Ureter (tissue), 1 donor: ENCODE measurements at places on chromosomes 3 and 15. TPM values are rescaled to one million over a fixed set of nuclear protein-coding genes. Genes with fewer than 3 reads are reported as not detected.

Gene TIGIT
- 0.78 TPM for total RNA-seq

GRCh38 chr3:126945171-126945721 is 37.7 kb upstream of the PLXNA1 start:
- no peak for DNase-seq

- DNase-seq = peak; percentile 37
Observed at GRCh38 chr3:46708401-46709156, 7.4 kb downstream of the TMIE start.

DNA sequence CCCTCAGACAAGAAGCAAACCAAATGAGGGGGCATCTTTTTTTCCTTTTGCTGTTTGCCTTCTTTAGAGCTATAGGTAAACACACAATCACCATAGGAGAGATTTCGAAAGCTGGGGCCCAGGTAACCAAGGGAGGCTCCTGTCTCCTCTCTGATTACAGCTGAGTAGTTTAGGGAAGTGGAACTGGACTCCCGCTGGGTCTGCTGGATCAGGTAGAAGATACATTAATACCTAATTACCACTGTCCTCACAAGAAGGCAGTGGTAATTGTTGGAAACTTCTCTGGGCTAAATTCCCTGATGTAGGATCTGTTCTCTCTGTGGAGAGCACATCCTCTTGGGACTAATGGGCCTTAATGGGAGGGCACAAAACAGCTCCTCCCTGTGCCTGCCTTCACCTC is 32.7 kb downstream of the HDC start:
- no peak for DNase-seq

GRCh38 chr3:14862661-14863230 is 44.0 kb downstream of the FGD5 start:
- DNase-seq = no peak

DNA sequence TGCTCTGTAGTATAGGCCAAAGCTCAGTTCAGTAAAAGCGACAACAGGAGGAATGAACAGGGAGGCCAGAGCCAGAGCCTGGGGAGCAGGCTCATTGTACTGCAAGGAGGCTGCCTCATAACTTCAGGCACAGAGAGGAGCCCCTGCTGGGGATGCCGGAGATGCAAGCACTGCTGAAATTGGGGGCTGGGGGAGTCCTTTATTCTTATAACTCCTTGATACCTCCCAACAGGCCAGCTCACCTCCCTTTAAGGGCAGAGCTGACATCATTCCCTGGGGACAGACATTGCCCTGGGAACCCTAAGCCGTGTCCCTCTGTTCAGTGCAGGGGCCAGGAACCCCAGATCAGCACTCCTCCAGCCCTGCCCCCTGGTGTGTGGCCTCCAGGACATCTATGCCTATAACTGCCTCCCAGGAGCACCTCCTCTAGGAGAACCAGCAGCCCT is 83.8 kb upstream of the MRPS22 start:
- DNase-seq = peak; percentile 17

DNA sequence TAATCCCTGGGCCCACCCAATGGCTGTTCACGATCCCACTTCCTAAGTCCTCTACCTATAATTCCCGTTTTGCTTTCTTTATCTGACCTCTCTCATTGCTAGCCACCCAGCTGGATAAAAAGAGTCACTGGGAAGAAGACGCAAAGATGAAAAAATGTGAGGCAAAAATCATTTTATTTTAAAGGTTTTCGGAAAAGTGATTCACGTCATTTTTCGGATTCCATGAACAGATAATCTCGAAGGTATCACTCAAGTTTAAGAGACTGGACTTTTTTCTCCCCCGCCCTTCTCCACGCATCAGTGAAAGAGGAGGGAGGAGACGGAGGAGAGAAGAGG is 266.6 kb downstream of the CGGBP1 start:
- no peak for DNase-seq

- no peak for DNase-seq
Observed at GRCh38 chr3:73602170-73602569, 22.6 kb downstream of the PDZRN3 start.

GRCh38 chr3:131091768-131092167 is 65.1 kb downstream of the NEK11 start:
- DNase-seq = no peak

- DNase-seq = no peak
Observed at GRCh38 chr15:33584797-33585196, 274.0 kb downstream of the RYR3 start.
